Right renal cortex interstitium (tissue), 3 donors: ENCODE measurements at places on chromosomes 6 and 20. TPM values are rescaled to one million over a fixed set of nuclear protein-coding genes. Genes with fewer than 3 reads are reported as not detected.

SLC22A1 gene
- 0.35 TPM for polyA plus RNA-seq

DNA sequence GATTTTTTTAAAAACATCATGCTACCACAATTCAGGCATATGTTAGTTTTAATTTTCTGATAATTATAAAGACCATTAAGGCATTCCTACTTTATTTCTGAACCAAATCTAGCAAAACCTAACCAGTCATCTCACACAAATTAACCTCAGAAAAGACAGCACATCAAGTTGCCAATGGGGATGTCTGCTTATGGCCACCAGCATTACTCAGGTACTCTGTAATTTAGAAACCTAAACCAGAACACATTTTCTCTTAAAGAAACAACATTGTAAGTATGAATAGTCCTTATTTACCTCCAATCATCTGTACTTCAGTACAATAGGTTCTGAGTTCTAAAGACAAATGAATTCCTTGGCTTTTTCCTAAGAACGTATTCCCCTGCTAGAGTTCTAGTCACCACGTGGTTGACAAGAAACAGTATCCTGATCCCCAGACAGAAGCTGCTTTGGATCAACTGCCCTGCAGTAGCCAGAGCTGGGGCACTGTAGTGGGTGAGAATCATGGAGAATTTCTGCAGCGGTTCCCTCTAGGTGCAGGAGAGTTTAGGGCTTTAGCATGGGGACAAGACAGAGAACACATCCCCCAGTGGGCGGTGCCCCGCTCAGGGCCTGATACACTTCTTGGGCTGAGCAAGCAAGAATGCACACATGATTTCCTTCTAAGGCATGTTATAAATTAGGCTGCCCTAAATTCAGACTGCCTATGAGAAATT, 15.4 kb downstream of the GCLC start:
- DNase-seq = no peak

DNA sequence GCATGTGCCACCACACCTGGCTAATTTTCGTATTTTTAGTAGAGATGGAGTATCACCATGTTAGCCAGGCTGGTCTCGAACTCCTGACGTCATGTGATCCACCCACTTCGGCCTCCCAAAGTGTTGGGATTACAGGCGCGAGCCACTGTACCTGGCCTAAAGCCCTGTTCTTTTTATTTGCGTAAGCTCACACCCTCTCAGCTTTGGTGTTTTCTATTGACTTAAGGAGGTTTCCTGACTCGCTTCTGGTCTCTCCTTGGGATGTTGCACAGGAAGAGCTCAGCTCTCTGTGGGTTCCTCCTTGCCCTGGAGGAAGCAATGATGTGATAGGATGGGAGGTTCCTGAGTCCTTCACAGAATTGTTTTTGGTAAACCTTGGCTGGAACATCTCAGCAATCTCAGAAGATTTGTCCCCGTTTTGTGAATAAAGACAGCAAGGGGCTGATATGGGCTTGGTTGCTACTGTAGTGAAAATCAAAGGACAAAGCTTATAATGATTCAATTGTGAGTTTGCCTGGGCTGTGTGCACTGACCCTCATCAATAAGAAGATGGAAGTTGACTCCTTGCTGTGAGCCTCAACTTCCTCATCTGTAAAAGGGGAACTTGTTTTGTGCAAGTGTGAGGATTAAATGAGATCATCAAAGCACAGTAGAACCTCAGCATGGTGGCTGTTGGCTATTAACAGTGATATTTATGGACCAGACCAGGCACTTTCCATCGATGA, 27.0 kb downstream of the TOX2 start:
- DNase-seq = no peak

GRCh38 chr6:14674867-14675648, 557.5 kb downstream of the CD83 start:
- no peak for DNase-seq

DNA sequence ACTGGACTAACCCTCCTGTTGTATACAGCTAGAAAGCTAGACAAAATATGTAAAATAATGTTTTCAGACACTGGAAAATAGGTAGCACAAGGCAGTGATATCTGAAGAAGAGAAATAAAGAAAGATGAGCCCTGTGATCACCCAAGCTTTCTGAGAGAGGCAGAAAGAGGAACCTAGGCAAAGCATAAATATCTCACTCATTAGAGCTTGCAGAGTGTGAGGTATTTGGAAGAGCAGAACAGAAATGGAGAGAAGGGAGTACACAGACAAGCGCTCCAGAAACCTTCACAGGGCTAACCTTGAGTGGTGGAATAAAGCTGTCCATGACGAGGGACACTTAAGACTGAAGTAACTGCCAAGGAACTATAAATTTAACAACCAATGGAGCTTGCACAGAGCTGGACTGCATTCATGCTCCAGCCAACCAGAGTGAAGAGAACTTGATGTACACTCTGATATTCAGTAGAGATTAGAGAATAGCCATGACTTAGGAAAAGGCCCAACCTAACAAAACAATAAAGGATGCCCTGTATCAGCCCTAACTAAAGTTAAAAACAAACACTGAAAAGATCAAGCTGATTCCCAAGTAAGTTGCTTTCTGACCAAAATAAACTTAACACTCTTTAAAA, 280.9 kb upstream of the STXBP5 start:
- no peak for DNase-seq

DNA sequence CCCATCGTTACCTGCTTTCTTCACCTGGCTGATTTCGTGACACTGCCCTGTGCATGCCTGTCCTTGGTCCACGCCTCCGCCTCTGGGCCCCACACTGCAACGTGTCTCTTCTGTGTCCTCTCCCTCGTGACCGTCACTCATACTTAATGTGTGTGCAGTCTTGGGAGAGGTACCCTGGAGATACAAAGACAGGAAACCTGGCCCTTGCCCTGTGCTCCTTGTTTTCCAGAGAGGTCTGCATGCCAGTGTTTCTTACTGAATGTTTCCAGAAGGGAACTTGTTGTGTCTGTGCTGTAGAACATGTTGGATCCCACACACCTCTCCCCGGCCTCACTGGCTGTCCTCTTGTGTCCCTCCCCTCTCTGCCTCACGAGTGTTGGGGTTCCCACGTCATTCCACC, 45.8 kb downstream of the SNX9 start:
- DNase-seq = no peak

GRCh38 chr20:16271450-16271849, 301.8 kb downstream of the KIF16B start:
- no peak for DNase-seq
